ENCODE measurements at places on chromosomes 7 and 10.

- no peak for DNase-seq
These were observed 70.7 kb upstream of the TNRC18 start for GRCh38 chr7:5494320-5494682.

DNA sequence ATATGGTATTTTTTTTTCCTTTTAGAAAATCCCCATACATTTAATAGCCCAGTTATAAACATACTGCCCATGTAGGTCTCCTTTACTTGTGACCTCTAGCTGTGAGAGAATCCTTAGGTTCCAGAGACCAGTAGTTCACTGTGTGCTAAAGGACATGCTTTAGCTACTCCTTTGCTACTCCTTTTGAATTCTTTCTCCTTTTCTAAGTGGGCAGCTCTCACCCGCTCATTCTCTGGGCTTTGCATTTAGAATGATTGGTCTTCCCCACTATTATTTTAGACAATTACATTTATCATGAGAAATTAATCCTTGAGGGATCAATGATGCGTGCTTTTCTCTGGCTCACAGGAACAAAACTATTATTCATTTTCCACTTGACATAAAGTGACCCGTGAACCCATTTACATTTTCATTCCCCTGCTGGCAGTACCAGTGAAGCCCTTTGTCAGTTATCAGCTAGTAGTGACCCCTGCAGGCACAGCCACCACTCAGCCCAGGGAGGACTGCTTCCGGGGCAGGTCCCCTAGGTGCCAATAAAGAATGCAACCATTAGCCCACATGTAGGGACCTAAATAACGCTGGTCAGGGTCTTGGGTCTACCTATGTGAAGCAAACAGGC lies 844.3 kb downstream of the CNTNAP2 start:
- DNase-seq: no peak

- no peak for DNase-seq
These were observed 41.3 kb upstream of the ADGRA1 start for GRCh38 chr10:133046390-133046765.

GRCh38 chr7:1590887-1591286 lies 21.1 kb upstream of the PSMG3 start:
- DNase-seq: no peak

DNA sequence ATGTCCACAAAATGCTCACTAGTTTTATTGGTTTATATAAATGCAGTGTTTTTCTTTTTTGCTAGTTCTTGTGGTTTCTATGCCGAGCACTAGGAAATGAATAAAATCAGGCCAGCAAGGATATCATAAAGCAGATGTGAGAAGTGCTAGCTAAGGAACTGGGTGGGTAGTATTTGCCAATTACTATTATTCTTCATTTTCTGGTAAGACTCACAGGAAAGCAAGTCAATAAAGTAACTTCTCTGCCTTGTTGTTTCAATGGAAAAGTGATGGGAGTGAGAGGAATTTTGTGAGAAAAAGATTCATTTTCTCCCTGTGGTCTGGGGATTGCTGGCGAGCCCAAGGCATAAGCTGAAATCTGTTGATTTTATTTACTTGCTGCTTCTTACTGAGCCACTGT lies 50.5 kb upstream of the TRIL start:
- no peak for DNase-seq

DNA sequence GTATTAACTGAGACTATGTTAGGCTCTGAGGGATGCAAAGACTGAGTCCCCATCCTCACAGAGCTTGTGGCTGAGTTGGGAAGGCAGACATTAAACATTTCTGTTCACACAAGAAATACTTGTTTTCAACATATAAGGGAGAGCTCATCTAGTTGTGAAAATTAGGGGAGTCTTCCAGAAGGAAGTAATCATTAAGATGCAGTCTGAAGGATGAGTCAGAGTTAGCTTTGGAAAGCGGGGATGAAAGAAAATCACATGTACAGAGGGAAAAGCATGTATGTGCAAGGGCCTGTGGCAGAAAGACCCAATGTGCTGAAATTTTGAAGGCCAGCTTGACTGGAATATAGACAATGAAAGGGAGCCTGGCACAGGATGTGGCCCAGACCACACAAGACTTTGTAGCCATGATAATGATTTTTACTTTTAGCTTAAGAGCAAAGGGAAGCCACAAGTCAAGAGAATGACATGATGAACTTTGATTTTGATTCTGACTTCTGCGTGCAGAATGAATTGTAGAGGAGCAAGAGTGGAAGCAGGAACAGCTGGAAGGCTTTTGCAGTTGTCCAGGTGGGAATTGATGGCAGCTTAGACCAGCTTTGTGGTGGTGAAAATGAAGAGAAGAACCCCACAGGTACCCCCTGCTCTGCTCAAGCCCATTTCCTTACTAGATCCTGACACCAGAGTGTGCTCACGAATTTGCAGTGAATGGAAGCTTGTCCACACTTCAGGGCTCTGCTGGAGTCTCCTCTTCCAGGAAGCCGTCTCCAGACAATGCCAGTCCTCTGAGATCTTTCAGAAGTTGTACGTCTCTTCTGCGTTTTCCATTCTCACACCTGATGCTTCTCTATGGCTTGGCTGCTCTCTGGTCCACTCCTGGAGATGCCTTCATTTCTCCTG lies 115.6 kb downstream of the ATXN7L1 start:
- DNase-seq: no peak

DNA sequence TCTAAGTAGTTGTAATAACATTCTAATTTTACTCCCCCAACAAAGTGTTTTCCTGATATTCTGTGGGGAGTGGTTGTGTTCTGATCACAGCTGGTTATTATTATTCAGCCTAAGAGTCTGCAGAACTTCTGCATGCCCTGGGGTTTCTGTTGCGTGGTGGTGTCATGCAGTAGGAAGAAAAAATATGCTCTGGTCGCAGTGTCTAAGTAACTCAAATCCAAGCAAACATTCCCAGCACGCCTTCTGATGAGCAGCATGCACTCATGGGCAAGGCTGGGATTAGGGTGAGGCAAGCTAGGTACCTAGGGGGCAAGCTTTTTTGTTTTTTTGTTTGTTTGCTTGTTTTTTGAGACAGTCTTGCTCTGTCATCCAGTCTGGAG lies 112.8 kb upstream of the KMT2E start:
- no peak for DNase-seq

GRCh38 chr10:94602729-94603515 lies 57.3 kb downstream of the HELLS start:
- no peak for DNase-seq

DNA sequence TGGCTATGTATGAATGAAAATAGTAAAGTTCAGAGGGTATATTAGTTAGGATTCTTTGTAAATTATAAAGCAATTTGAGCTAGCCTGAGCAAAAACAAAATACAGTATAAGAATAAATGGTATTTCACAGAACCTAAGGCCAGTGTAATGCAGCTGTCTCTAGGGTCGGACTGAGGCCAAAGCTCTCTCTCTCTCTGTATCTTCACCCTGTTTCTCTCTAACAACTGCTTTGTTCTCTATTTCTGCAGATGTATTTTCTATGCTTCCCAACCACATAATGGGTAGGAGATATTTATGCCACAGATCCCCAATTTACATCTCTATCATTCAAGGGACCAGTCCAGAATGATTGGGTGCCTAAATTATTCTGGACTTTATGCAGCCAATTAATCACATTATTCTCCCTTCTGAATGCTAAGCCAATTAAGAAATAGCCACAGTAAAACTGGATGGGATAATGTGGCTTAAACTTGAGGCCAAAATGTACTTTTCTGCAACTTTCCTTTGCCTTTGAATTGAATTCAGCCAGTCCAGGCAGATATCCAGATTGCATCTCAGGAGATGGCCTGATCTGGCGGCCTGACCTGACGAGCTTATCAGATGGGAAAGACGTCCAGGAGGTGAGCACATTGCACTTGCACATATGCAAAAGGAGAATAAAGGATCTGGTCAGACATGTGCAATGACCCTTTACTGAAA lies 24.6 kb upstream of the IMMP2L start:
- no peak for DNase-seq

GRCh38 chr10:45354261-45354660 lies 19.8 kb upstream of the ALOX5 start:
- DNase-seq: no peak

- DNase-seq: no peak
These were observed 10.9 kb downstream of the SEC31B start for GRCh38 chr10:100508691-100509150.

- DNase-seq: no peak
These were observed 66.9 kb downstream of the HECW1 start for GRCh38 chr7:43179393-43179792.

DNA sequence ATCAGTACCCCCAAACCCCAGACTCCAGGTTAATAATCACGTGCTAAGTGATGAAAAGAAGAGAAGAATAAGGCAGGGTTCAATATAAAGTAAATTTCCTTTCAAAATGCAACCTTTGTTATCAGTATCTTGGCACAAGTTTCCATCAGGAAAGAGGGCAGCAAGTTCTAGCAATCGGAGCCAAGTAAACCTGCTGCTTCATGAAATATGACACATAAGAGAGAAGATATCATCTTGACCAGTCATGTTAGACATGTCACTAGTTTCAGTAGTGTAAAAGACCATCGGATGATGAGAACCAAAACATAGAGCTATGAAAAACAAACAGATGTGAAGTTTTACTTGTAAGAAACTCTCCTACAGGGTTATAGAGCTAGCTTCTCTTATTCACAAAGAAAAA lies 44.0 kb downstream of the AASS start:
- no peak for DNase-seq

GRCh38 chr10:98953251-98953650 lies 282.4 kb downstream of the HPSE2 start:
- no peak for DNase-seq

- no peak for DNase-seq
These were observed 187.8 kb downstream of the GNAT3 start for GRCh38 chr7:80324032-80324431.

GRCh38 chr7:90774706-90775105 lies 178.6 kb downstream of the CDK14 start:
- DNase-seq: no peak

DNA sequence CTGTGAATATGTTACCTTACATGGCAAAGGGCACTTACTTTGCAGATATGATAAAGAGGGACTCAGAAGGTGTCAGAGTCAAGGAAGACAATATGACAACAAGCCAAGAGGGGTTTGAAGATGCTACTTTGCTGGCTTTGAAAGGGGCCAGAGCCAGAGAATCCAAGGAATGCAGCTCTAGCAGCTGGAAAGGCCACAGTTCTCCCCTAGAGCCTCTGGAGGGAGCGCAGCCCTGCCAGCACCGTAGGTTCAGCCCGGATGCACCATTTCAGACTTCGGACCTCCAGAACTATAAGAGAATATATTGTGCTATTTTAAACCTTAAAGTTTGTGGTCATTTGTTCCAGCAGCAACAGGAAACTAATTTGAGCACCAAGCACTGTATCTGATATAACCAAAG lies 32.9 kb upstream of the WDR11 start:
- DNase-seq: no peak

DNA sequence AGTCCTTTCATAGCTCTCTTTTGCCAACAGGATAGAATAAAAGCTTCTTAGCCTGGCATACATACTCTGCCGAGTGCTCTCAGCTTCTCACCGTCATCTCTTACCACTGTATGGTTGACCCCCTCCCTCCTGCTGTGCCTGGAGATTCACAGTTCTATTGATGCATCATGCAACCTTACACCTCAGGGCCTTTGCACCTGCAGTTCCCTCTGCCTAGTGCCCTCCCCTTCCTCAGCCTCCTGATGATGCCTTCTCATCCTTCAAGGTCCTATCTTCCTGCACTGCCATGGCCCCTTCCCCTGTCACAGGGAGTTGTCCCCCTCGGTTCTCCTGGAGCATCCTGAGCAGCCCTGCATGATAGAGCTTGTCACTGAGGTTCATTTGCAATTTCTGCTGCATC lies 81.5 kb downstream of the CDH23 start:
- DNase-seq: no peak

DNA sequence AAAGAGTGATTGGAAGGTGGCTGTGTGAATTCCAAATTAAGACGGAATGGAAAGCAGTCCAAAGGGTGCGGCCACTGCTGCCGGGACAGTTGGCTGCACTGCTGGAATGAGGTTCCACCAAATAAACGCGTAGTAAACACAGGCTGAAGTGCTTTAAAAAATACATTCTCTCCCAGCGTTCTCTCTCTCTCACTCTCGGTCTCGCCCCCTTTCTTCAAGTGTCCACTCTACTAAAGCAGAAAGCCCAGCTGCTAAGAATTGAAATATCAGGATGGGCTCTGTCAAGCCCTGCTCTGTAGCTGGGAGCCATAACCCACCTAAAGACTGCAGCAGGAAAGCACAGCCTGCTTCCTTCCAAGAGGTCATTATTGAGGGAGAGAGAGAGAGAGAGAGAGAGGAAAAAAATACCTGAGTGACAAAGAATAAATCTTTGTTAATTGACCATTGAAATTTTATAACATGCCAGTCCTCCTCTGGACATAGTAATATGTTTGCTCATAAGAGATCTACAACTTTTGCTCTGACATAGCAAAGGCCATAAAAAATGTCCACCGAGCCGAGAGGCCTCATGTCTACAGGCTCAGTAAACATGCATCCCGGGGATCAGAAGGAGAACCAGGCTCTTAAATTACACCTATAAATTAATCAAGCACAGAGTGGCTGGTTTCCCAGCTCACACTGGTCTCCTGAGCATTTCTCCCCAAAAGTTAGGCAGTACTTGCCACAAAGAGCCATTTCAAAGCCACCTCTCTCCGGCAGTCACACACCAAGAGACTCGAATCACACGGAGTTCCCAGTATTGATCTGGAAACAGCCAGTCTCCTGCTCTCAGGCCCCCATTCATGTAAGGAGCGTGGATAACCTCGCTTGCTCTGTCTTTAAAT lies 72.8 kb downstream of the FGFR2 start:
- DNase-seq: no peak

GRCh38 chr10:70331486-70332268 lies 47.9 kb upstream of the NPFFR1 start:
- DNase-seq: no peak

GRCh38 chr10:59633063-59633462 lies 76.6 kb downstream of the SLC16A9 start:
- DNase-seq: no peak

GRCh38 chr10:14560274-14560673 lies 214.4 kb downstream of the FAM107B start:
- no peak for DNase-seq

GRCh38 chr7:131385039-131385605 lies 57.4 kb downstream of the MKLN1 start:
- DNase-seq: no peak

GRCh38 chr10:3111621-3112163 lies 44.3 kb downstream of the PFKP start:
- no peak for DNase-seq
